ENCODE measurements at places on chromosomes 12 and 14. TPM values are rescaled to one million over a fixed set of nuclear protein-coding genes. Genes with fewer than 3 reads are reported as not detected.

DNA sequence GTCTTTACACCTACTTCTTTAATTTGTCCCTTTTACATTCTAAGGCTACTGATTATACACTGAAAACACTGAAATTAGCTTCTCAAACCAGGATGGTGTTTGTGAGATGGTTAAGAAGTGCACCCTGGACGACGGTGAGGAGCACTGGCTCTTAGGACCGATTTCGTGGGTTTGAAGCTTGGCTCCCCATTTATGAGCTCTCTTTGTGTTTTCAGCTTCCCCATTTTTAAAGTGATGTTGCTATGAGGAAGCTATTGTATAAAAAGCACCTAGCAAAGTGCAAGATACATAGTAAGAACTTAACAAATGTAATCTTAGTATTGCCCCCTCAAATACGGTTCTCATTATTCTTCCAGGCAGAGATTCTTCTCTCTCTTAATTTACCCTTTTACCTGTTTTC lies 4.7 kb downstream of the NFYB start:
- DNase-seq: no peak

- DNase-seq: no peak
These were observed 745 bp upstream of the ARHGDIB start for GRCh38 chr12:14962153-14962539.

DNA sequence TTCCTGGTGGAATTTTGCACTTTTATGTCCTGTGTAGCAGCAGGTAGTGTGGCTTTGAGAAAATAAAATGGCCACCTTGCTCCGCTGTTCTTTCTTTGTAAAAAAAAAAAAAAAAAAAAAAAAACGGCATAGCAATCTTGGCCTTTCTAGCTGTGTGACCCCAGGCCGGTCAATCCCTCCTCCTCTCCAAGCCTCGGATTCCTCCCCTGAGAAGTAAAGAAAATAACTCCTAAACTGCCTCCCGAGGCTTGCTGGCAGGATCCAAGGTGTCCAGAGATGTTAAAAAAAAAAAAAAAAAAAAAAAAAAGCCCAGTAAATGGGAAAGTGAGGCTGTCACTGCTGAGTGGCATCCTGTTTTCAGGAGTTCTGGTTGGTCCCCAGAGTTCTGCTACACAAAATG lies 23.9 kb upstream of the MAP1LC3B2 start:
- DNase-seq: no peak

GRCh38 chr14:68306265-68306933 lies 486.5 kb downstream of the ZFP36L1 start:
- DNase-seq: no peak

GRCh38 chr12:759628-760027 lies 7.2 kb downstream of the WNK1 start:
- DNase-seq: no peak

GRCh38 chr12:51323317-51323960 lies 535 bp downstream of the BIN2 start:
- no peak for DNase-seq

GRCh38 chr12:110365489-110366320 lies 37.8 kb downstream of the ANAPC7 start:
- no peak for DNase-seq

DNA sequence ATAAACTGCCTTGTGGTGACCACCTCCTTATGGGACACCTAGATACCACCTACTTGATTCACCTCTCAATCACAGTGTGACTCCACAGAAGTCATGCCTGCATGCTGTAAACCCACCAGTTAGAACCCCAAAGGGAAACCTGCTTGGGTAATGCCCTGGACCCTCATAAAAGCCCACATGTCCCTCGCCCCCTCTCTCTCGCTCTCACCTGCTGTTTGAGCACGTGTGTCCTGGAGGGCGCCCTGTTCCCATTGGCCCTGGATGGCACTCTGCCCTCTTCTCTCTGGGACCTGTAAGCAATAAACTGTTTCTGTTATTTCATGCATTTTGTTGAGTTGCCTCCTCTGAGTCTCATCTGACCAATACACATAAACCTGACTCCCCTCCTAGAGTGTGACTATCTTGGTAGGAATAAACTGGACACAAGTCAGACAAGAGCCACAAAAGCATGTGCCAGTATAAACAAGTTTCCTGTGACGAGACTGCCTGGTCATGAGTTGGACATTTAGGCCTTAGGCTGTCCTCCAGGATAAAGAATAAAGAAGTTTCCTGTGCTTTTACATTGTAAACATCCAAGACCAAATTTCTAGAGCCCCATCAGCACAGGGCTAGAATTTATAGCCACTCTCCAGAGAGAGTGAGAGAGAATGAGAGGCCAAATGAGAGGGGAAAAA lies 8.6 kb downstream of the IFI27L2 start:
- no peak for DNase-seq

DNA sequence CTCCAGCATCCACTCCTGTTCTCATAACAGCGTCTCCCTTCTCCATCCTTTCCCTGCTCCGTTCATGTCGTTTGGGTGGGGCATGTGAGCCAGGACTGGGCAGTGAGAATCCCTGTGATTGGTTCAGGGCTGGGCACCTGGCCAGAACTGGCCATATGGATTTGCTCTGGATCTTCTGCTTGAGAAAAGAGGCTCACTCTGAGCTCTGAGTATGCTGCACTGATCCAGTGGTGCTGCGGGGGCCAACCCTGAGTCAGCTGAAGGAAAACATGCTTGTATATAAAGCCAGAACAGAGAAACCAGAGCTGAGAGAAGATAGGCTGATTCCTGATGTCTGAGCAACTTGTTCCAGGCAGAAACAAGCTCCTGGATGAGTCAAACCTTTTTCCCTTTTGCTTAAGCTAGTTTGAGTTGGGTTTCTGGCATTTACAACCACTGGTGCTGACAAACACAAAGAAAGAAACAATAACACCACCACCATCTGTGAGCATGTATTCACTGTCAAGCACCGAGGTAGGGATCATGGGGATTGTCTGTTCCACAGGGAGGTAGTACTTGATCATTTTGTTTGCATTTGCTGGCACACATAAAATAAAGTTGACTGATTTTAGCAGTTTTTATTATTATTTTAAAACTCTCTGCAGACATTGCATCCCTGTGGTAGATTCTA lies 14.0 kb upstream of the HPD start:
- peak; percentile 82 for DNase-seq

GRCh38 chr14:105065280-105066228 lies at the start of gene GPR132:
TSS of gene GPR132 (minus strand) at chr14:105065430. CDS start at chr14:105055420, 10,010 bp downstream.
- DNase-seq: no peak

DNA sequence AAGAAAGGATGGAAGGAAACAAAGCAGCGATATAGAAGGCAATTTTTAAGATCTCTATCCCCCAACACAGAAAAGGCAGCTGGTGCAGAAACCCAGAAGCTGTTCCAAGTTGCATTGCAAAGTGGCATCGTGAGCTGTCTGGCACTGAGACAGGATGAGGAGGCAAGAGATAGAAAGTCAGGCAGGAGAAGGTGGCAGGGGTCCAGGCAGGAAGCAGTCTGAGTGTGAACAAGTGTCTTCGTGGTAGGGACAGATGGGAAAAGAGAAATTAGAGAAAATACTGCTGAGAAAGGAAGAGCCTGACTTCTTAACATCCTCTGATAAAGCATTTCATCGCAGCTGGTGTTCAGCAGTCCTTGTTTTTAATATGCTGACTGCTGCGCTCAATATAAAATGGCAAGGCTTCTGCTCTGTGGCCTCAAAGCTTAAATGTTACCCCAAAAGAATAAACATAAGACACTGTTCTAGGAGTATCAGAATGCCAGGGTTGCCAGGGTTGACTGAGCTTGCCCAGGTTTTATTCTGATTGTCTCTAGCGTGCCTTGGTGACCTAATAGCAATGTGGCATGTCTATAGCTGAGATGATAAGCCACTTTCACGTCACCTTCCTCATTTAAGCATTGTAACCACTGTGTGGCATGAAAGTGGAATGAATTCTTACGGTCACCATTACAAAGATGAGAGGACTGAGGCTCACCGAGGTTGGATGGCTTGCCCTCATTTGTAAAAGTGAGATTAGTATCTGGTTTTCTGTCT lies 397.6 kb downstream of the NUAK1 start:
- DNase-seq: peak; percentile 68

- DNase-seq: no peak
These were observed 107.5 kb downstream of the PHLDA1 start for GRCh38 chr12:75923964-75924666.

- no peak for DNase-seq
These were observed 25.9 kb downstream of the SYNDIG1L start for GRCh38 chr14:74400031-74400685.

GRCh38 chr12:12474471-12474928 lies 88.2 kb downstream of the DUSP16 start:
- DNase-seq: no peak

- DNase-seq: no peak
These were observed 39.6 kb upstream of the SFSWAP start for GRCh38 chr12:131671276-131671675.

- no peak for DNase-seq
These were observed 17.6 kb downstream of the AGAP2 start for GRCh38 chr12:57720606-57721595.

DNA sequence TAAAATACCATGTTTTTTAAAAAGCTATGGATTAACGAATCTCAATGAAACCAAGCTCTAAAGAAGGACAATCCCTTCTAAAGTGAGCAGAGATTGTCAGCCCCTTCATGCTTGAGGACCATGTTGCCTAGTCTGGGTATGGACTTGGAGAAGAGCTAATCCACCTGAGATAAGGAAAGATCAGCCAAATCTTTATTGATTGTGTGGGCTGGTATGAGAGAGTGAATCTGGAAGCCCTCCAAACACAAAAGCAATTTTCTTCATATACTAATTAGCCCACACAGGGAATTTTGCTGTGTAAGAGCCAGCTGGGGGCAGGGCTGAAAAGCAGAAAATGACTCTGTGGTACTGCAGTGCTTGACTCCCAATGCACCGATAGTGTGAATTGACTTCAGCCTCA lies 47.4 kb upstream of the DICER1 start:
- DNase-seq: no peak

DNA sequence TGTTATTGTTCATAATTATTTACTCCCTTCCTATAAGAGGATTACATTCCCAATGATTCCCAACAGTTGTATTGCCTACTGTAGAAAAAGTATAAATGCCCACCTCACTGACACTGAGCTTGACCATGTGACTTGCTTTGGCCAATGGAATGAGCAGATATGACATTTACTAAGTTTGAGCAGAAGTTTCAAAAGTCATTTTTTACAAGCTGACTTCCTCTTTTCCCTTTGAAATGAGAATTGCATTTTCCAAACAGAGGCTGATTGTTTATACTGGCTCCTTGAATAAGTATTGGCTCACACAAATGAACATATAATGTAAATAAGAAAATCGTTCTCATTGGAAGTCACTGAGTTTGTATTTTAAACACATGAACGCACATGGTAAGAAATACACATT lies 116.4 kb upstream of the LRFN5 start:
- DNase-seq: no peak

GRCh38 chr12:2286047-2286446 lies 233.3 kb downstream of the CACNA1C start:
- DNase-seq: no peak

GRCh38 chr14:103418481-103418818 lies 33.2 kb downstream of the MARK3 start:
- DNase-seq: no peak

- no peak for DNase-seq
These were observed 75.2 kb upstream of the DNM1L start for GRCh38 chr12:32603858-32604257.

The CIROP gene
- total RNA-seq: 0.49 TPM

The DUSP16 gene
- 17.2 TPM for total RNA-seq

The CLMN gene
- 55.1 TPM for total RNA-seq

The AJUBA gene
- 1.7 TPM for total RNA-seq

The KIF26A gene
- total RNA-seq: 1.7 TPM

The PTPRB gene
- 21.0 TPM for total RNA-seq

The GRIN2B gene
- total RNA-seq: 140 TPM

The AP4S1 gene
- 28.3 TPM for total RNA-seq

The CNTN1 gene
- 316 TPM for total RNA-seq

The INSM2 gene
- total RNA-seq: 2.0 TPM

The NTN4 gene
- 19.0 TPM for total RNA-seq

The KRT74 gene
- total RNA-seq: not detected

All from dorsolateral prefrontal cortex (tissue), 122 donors.